ENCODE measurements at places on chromosomes 13 and 19.

- no peak for DNase-seq
These were observed 8.4 kb downstream of the PEX11G start for GRCh38 chr19:7480222-7480969.

DNA sequence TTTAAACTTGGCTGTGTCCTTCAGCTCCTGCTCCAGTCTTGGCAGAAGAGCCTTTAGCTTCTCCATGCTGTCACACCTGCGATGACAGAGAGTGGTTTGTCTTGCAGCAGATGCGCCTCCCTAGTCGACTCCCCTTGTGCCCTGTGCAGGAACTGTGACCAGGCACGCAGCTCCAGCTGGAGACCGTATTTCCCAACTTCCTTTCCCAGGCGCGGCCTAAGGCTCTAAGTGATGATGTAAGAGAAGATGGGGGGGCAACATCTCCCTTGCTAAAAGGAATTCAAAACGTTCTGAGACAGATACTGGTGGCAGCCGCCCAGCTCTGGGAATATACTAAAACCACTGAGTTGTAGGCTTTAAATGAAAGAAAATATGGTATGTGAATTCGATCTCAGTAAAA lies 16.3 kb downstream of the DCUN1D2 start:
- peak; percentile 31 for DNase-seq

GRCh38 chr13:75432045-75432444 lies 49.9 kb downstream of the TBC1D4 start:
- DNase-seq = no peak

- DNase-seq = peak; percentile 70
These were observed 187.9 kb downstream of the KATNAL1 start for GRCh38 chr13:30119476-30119875.

DNA sequence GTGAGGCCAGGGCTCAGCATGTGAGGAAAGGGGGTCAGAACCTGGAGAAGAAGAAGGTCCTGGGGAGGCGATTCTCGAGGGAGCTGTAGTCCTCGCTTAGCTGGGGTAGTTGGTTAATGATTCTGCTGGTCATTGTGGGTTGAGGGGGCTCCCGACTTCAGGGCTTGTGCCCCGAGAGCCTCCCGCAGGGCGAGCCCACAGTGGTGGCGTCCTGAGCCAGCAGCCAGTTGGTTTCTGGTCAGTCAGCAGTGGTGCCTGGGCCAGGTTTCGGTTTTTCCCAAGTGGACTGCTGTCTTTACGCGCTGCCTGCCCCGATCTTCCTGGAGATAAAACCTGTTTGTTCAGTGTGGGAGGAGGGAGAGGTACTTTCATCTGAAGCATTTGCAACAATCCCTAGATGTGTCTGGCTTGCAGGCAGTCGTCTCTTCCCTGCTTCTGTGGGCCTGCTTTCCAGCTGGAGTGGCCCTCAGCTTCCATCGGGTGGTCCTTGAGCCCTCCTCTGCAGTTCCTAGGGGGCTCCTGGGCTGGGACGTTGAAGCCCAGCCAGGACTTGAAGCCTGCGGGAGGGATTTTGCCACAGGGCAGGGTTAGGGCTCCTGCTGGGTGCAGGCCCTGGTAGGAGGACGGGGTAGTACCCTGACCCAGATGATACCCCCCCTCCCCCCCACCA lies 3.2 kb downstream of the PTBP1 start:
- no peak for DNase-seq

All from AG04449 (cell line).